ENCODE measurements at places on chromosomes 4 and X.

GRCh38 chr4:71300362-71300761 is 38.5 kb upstream of the SLC4A4 start:
- DNase-seq, result no peak

- DNase-seq, result no peak
These were observed 31.1 kb upstream of the SPANXB1 start for GRCh38 chrX:140971099-140971795.

DNA sequence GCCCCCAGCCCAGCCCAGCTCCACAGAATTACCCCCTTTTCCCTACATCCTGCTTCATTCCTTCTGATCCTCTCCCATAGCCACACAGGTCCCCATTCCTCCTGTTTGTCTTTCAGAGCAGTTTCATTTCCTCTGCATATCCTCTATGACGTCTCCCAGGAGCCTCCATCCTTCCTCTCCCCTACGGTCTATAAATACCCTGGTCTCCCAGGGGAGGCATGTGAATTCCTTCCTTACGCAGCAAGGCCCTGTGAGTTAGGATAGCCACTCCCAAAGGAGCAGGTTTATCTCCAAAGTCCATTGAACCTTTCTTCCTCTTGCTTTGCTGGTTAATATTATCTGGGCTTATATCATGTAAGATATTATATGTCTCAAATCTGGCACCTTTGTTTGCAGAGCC is 8.4 kb upstream of the APLN start:
- no peak for DNase-seq

- no peak for DNase-seq
These were observed 36.5 kb downstream of the SLC7A11 start for GRCh38 chr4:138205531-138206233.

DNA sequence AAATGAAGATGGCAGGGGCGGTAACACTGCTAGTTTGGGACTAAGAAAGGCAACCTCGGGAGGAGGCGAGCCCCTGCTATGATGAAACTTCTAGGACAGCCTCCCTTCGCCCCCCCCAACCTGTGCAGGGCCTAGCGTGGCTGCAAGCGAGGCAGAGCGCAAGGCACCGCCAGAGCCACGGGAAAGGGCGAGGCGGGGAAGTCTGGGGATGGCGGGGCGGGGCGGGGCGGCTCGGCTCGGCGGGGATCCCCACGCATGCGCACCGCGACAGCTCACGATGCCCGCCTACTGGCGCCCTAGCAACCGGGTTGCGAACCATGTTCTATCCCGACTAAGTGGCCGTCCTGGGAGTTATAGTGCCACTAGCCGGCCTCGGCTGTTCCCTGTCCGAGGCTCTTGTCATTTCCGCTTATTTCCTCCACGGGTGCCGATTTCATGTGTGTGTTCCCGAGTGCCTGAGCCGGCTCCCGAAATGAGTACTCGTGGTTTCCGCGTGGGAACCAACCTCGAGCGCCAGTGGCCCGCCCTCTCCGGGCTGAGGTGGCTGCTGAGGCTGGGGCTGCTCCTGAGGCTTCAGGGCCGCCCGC is 28.7 kb upstream of the RBMX start:
- peak; percentile 72 for DNase-seq

GRCh38 chrX:39974270-39974669 is 123.5 kb downstream of the BCOR start:
- DNase-seq, result no peak

- no peak for DNase-seq
These were observed 99.8 kb upstream of the NOCT start for GRCh38 chr4:138915756-138916155.

DNA sequence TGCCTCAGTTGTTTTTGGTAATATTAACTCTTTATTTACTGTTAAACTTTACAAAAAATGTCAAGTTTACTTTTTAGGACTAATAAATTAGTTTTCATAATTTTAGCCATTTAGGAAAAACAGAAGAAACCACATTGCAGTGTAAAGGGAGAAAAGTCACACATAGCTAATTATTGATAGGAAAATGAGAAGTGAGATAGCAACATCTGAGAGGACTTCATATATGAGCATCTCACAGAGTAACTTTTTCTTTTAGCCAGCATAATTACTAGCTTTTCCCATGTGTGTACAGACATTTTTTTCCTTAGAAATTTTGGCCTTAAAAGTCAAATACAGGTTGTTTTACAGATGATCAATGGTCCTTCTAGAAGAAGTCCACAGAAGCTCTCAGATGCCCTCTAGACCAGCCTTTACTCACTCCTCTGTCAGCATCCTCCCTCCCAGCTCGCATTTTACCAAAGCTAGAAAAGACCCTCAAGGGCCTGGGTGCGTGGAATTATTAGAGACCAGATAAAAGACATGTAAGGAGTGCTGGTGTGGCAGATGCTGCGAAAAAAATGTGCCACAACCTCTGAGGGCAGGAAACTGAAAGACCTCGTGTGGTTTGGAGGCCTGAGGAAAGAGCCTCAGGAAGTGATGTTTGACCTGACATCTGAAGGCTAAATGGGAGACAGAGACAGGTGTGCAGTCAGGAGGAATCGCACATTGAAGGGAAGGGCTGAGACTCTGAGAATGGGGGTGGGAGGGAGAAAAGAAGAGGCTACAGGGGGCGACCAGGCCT is 156.9 kb downstream of the CBR4 start:
- no peak for DNase-seq

DNA sequence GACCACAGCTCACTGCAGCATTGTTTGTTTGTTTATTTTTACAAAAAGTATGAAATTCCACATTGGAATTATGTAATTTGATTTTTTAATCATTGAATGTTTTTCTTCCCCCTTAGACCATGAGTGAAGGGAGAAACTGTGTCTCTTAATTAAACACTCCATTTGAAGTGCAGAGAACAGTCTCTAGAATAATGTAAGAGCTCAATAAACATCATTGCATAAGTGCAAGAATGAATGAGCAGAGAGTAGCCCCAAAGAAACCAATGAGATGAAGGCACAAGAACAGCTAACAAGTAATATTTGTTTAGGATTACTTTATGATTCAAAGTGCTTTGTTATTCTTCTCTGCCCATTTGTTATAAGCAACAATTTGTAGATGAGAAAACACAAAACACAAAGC is 921.3 kb upstream of the LCORL start:
- DNase-seq, result no peak

DNA sequence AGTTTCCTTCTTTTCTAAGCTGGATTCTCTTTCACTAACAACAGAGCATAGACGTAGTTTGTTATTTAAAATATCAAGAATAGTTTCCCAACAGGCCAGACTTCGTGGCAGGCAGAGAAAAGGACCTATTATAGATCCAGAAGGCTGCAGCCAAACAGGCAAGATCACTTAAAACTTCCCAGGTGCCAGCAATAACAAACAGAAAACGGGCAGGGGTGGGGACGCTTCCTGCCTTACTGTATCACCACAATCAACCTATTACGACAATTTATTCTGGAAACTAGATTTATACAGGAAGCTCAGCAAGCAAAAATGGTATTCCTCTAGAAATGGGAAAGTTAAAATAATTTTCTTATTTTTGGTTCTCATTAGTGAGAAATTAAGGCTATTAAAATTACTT is 22.1 kb downstream of the RWDD4 start:
- no peak for DNase-seq

DNA sequence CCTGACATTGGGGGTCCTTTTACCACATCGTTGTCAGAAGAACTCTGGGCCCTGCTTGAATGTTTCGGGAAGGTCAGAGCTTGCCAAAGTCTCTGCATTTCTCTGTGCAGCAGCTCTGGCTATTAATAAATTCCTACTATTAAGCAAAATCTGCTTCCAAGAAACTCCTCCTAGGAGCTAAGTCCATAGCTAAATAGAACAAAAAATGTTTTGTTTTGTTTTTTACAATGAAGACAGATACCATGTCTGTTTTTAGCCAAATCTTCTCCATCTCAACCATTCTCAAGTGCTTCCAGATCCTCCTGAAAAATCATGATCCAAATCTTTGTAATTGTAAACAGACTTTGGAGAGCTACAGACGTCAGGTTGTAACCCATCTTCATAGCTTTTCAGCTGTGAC is 161.6 kb downstream of the SPATA18 start:
- DNase-seq, result no peak

GRCh38 chr4:66777097-66777496 is 768.2 kb downstream of the CENPC start:
- DNase-seq, result no peak

- no peak for DNase-seq
These were observed 258.6 kb downstream of the FAM133A start for GRCh38 chrX:93932471-93933220.

- no peak for DNase-seq
These were observed 6.8 kb upstream of the CTBP1 start for GRCh38 chr4:1255699-1256098.
